Heart right ventricle (tissue), 16 donors: ENCODE measurements at places on chromosomes 6 and 20.

GRCh38 chr20:24879875-24880274 lies 69.2 kb upstream of the CST7 start:
- DNase-seq = no peak

DNA sequence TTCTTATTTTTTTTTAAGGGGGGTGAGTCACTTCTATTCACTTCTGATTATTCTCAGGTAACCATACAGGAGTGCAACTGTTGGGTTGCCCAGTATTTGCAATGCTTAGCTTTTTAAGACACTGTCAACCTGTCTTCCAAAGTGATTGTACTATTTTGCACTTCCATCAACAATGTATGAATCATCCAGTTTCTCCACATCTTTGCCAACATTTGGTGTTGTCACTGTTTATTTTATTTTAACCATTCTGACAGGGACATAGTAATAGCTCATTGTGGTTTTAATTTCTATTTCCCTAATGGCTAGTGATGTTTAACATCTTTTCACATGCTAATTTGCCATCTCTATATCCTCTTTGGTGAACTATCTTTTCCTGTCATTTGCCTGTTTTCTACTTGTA lies 1.4 kb upstream of the SLC13A3 start:
- DNase-seq = no peak

- DNase-seq = no peak
Measured at GRCh38 chr6:114446342-114446741, 103.5 kb upstream of the HS3ST5 start.

DNA sequence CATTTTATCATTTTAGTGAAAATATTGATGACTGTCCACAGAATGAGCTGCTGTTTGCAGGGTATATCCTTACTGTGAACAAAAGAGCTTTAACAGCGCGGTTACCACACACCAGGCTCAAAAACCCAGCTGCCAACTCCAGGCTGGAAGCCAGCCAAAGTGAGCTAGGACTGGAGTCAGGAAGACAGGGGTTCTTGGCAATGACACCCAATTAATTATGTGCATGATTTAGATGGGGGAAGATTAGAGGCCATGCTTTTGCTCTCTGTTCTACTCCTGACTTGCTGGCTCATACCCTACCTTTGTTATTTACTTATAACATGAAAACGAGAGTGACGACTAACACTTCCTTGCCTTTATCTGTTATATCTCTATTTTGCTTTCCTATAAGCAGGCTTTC lies 128.9 kb upstream of the SHLD1 start:
- peak; percentile 27 for DNase-seq

GRCh38 chr20:37928996-37929682 lies 26.2 kb downstream of the VSTM2L start:
- no peak for DNase-seq

GRCh38 chr6:49782293-49782692 lies 4.8 kb downstream of the PGK2 start:
- DNase-seq = no peak

- no peak for DNase-seq
Measured at GRCh38 chr20:35974256-35974655, 5.9 kb downstream of the CNBD2 start.
